ENCODE measurements at places on chromosomes 2 and 18.

DNA sequence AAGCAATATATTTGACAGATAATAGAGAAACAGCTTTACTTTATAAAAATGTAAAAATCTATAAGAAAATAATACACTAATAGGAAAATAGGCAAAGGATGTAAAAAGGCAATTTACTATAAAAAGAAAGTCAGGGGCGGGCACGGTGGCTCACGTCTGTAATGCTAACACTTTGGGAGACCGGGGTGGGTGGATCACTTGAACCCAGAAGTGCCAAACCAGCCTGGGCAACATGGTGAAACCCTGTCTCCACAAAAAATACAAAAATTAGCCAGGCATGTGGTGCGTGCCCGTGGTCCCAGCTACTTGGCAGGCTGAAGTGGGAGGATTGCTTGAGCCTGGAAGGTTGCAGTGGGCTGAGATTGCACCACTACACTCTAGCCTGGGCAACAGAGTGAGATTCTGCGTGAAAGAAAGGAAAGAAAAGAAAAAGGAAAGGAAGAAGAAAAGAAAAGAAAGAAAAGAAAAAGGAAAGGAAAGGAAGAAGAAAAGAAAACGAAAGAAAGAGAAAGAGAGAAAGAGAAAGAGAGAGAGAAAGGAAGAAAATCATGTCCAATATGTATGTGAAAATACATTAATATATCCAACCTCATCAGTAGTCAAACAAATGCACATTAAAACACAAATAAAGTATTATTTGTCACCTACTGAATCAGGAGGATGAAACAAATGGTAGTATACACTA, 65.1 kb downstream of the ADD2 start:
- no peak for DNase-seq

DNA sequence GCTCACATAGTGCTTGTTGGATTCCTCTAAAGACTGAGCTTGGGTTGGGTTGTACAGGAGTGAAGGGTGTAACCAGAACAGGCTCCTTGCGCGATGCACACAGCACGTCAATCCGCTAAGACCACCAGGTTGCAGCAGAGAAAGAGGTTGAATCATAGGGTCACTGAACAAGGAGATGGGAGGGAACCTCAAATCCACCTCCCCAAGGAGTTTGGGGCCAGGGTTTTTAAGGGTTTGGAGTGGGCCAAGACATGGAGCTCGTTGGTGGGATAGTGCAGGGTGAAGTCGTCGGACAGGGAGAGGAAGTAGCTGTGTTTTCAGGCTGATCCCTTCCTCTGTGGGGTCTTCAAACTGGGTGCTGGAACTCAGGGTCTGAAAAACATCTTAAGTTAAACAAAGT, 20.8 kb upstream of the MTCL1 start:
- DNase-seq: no peak

GRCh38 chr18:47758000-47758399, 172.5 kb downstream of the SMAD2 start:
- DNase-seq: no peak

GRCh38 chr2:207682557-207682956, 28.9 kb upstream of the CCNYL1 start:
- DNase-seq: no peak

DNA sequence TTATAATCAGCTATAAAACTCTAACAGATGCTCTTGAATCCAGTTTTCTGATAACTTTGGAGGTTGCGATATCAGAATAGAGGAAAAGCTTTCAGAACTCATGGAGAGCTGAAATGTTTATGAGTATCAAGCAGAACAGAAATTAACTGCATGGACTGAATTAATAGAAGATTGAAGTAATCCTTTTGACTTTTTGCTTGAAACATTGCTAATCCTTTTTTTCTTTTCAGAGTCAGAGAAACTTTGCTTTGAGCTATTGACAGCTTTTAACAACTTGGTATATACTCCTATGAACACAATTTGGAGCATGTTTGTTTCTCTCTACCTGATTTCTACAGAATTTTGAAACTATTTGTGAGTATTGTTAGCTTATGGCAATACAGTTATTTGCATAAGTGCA, 1254.8 kb downstream of the LRP1B start:
- no peak for DNase-seq

DNA sequence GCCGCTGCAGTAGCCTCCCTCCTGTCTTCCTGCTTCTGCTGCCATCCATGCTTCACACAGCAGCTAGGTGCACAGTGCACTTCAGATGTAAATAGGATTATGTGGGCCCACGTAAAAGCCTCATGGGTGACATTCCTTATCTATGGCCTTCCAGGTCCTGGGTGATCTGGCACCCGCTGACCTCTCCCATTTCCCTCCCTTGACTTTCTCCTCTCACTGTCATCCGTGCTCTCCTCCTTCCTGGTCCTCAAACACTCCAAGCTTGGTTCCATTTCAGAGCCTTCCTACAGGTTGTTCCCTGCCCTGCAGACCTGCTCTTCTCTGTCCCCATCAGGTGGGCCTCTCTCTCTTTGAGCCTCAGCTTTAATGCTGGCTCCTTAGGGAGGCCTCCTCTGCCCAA, 4.0 kb upstream of the SMYD5 start:
- DNase-seq: no peak

- DNase-seq: no peak
Measured at GRCh38 chr2:17380003-17380402, 138.2 kb downstream of the RAD51AP2 start.

- DNase-seq: no peak
Measured at GRCh38 chr2:172403881-172404468, 23.4 kb upstream of the ITGA6 start.

DNA sequence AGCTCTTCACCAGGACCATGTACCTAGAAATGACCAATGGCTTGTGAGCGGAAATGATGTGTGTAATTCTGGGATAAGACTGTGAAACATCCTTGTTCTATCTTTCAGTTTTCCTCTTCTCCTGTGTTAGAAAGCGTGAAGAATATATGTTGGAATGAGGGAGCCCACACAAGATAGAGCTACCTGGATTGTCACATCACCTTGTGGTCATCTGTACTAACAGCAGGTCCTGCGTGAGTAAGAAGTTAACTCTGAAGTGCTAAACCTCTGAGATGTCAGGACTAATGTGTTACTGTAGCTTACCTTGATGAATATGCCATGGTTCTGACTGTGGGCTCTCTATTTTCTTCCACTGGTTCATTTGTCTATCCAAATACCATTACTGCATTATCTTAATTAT, 75.6 kb downstream of the FASTKD2 start:
- DNase-seq: no peak

DNA sequence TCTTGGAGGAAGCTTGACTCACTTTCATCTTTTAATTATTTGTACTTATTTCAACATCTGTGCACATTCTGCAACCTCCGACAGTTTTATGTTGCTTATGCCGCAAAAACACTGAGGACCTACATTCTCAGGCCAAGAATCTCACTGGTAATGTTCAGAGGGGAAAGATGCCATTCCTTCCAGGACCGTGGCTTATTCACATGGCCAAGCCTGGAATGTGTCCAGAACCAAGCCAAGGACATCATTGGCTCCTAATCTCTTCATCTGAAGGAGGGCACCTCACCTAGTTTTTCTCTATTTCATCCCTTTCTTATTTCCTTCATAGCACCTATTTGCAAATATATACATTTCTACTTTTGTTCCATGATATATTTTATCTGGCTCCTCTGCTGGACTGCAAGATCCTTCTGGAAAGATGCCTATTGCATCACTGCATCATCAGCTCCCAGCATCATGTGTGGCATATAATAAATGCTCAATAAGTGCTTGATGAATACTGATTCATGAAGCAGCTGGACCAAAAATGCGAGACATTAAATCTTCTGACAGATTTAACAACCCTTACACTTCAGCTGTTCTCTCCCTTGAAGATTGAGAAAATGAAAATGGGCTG, 377.1 kb downstream of the TNS1 start:
- DNase-seq: no peak

GRCh38 chr2:56132138-56132537, 51.7 kb upstream of the CCDC85A start:
- no peak for DNase-seq

DNA sequence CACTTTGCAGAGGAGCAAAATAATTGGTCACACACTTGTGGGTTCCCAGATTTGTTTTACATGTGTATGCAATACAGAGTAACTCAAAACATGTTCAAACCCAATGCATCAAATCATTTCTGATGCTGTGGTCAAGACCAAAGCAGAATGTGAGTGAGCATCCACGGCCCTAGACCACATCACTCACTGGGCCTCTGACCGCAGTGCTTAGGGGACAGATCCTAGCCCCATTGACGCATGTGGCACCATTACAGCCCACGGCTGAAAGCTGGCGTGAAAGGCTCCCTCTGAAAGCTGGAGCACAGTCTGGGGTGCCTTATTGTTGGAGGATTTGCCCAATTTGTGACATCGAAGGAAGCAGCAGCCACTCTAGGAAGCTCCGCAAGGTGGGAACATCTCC, 498.8 kb upstream of the TCF4 start:
- no peak for DNase-seq

DNA sequence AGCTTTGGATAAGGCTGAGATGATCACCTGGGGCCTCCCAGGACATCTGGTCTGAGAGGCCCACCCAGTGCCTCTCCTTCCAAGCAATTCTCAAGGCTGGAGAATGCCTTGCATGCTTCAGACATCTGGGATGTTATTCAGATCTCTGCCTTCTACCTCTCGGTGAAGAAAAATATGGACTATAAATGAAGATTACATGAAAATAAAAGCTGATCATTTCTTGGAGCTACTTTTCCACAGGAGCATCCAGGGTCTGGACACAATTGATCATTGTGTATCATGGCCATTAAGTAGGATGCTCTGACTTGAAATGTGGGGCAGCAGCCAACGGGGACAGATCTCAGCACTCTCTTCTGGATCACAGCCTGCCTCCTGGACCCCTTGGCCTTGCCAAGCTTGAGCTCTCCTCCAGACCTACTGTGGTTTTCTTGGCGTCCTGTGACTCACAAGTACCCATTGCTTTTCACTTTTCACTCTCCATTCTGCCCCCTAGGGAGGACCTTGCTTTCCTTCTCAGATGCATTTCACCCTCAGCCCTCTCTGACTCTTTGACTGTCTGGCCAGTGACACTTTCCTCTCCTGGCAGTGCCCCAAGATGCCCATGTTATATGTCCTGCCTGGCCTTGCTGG, 203.1 kb downstream of the INSIG2 start:
- DNase-seq: no peak

- no peak for DNase-seq
Measured at GRCh38 chr2:226079196-226079595, 679.7 kb downstream of the NYAP2 start.

DNA sequence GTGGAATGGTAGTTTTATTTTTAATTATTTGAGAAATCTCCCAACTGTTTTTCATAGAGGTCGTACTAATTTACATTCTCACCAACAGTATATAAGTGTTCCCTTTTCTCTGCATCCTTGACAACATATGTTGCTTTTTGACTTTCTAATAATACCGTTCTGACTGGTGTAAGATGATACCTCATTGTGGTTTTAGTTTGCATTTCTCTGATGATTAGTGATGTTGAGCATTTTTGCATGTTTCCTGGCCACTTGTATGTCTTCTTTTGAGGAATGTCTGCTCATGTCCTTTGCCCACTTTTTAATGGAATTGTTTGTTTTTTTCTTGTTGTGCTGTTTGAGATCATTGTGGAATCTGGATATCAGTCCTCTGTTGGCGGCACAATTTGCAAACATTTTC, 242.5 kb downstream of the ZNF521 start:
- DNase-seq: no peak

- DNase-seq: no peak
Measured at GRCh38 chr2:96832408-96832753, 11.4 kb downstream of the ANKRD23 start.

DNA sequence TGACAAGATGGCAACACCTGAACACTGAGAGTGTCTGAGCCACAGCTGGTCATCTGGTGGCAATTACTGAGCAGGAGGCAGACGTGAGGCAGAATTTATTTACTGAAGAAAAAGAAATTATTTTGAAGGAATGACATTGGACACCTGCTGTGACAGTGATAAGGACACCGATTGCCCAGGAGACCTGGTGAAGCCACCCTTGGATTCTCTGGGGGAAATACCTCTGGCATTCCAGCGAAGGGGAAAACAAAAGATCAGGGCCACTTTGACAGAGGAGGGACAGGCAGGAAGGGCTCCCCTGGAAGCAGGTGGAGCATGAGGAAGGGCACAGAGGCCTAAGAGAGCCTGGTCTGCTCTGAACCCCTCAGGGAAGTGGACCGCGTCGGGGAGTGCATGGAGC, 85.4 kb upstream of the ALPP start:
- no peak for DNase-seq

DNA sequence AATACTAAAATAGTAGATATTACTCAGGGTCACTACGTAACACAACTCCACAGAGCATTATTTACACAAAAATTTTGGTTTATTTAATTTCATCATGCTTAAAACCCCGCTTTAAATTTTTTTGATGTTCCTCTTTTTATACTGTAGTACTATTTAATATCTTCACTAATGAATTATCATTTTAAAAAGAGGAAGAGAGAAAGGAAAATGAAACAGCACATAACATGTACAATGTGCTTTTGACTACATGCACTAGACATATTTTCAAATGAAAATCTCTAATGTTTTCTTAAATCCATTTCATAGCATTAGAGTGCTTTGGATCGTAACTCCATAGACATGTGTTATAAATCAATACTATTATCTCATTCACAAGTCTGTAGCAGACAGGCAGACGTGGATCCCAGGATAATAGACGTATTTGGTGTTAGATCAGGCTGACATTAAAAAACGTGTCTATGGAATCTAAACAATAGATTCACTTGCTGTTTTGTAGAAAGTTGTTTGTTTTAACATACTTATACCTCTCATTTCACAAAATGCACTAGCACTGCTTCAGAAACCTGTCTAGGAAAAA, 897.0 kb downstream of the CPS1 start:
- no peak for DNase-seq

- no peak for DNase-seq
Measured at GRCh38 chr2:178796079-178796677, 11.0 kb downstream of the TTN start.

DNA sequence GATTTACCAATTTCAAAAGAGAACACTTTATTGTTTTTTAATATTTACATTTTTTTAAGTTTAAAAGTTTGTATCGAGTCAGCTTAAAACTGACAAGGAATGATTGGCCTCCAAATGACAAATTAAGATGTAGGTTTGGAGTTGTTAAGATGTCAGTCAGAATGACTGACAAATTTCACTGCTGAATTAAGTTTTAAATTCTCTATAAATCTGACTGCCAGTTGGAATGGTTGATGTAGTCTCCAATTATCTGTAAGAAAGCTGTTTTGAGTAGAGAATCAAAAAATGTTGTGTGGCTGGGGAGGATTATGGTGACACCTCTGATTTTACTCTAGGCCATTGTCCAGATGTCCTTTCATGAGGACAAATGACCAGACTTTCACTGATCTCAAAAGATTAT, 165.3 kb upstream of the CDH20 start:
- no peak for DNase-seq

DNA sequence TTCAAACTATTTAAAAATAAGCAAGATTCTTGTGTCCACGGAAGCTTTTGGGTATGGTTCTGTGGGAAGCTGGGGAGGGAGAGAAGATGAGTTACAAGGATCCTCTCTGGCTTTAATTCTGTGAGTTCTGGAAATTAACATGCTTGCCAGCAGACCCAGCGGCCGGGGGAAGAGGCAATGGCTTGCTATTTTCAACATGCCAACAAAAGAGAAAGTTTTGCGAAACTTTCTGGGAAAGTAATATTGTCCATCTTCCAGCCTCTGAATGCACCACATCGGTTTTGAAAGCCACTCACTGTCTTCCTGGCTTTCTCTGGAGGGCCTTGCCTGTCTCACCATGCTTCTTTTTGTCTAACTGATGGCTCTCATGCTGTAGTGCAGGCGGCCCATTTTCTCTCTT, 85.7 kb downstream of the EN1 start:
- no peak for DNase-seq

GRCh38 chr2:197028230-197028629, 101.7 kb upstream of the PGAP1 start:
- no peak for DNase-seq

GRCh38 chr2:12048550-12048949, 302.1 kb downstream of the LPIN1 start:
- DNase-seq: no peak
